ENCODE measurements at places on chromosomes 2 and 18.

- no peak for DNase-seq
These were observed 294.2 kb downstream of the CCDC85A start for GRCh38 chr2:56478027-56478426.

DNA sequence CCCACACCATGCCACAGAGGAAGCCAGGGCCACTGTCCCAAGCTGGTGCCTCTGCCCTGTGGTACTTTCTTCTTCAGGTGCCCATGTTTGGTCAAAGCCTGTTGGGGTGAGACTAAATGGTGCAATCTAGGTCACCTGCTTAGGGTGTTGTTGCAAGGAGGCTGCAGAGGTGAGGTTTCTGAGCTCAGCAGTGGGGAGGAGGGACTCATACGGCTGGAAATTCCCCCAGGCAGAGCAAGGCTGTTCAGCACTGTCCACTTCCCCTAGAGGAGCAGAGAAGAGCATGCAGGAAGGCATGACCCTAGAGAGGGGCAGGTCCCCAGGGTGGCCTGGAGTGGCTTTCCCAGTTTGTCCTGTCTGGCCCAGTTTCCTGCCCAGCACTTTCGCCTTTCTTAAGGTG is 211.0 kb downstream of the HAUS1 start:
- no peak for DNase-seq

- DNase-seq = no peak
These were observed 118.7 kb downstream of the KLHL29 start for GRCh38 chr2:23503682-23504081.

GRCh38 chr2:158015428-158016076 is 86.1 kb upstream of the UPP2 start:
- no peak for DNase-seq

- DNase-seq = no peak
These were observed 230.7 kb downstream of the ZNF516 start for GRCh38 chr18:76264198-76264875.

DNA sequence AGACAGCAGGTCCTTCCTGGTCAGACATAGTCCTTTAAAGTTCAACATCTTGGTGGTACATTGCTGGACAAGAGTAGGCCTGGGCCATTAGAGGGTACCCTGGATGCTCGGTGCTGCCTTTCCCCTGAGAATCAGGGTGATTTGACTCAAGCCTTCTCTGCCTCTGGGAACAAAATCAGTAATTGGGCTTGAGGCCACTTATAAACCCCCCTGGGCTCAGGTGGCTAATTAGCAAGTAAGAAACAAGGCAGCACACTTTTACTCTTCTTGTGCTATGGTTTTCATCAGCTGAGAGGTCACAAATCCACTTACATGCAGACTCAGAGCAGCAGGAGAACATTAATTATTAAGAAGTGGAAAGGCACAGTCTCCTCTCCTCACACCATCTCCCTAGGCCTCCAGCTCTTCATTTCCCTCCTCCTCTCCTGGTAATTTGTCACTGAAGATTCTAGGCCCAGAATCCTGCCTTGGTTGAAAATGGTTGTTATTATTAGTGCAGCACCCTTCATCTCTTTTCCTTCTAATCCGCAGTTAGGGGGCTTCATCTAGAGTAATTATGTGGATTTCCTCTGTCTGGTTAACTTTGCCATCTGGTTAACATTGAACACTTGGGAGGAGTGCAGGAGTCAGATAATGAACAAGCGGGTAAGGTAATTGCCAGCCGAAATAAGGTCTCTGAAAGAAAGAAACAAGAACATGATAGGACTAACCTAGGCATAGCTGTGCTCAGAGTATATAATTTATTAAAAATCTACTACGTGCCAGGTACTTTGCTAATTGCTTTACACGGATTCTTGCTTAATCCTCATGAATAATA is 29.7 kb upstream of the CASP10 start:
- no peak for DNase-seq

GRCh38 chr18:34880882-34881834 is 160.1 kb upstream of the MAPRE2 start:
- no peak for DNase-seq

DNA sequence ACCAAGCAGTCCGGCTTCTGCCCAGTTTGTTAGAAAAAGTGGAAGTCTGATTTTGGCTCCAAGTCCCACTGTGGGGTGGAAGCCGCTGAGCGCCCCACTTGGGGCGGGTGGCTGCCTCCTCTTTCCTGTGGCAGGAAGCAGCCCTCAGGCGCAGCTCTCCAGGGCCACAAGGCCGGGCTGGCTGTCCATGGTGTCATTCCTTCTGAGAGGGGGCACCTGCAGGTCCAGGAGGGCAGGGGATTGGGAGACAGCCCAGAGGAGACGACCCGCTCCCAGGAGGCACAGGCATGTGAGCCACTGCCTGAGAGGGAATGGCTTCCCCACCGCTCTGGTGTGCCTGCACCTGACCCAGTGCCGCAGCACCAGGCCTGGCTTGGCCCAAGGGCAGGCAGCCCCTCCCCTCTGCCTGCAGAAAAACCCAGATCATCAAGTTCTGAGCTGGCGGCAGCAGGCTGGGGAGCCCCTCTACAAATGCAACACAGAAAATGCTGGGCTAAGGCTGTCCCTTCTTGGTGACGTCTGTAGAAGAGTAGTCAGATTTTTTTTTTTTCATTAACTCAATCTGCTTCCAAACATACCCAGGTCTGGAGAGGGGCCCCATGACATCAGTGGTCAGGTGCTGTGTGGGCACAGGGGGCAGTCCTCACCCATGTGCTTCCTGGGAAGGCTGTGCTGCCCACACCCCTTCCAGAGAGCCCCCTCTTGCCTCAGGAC is 38.4 kb downstream of the HS6ST1 start:
- no peak for DNase-seq

DNA sequence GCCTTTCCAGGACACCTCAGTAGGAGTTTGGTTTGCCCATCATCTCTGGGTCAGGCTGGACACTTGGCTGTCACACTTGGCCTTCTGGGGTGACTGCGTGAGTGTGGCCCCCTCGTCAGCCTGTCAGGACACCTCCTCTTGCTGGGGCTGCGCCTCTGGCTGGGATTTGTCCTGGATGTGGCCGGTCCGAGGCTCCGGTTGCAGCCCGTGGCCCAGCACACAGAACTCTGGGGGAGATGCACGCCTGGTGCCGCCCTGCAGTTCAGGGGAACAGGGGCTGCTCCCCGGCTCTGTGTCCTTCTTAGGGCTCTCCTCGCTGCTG is 9.6 kb downstream of the PCARE start:
- DNase-seq = no peak

DNA sequence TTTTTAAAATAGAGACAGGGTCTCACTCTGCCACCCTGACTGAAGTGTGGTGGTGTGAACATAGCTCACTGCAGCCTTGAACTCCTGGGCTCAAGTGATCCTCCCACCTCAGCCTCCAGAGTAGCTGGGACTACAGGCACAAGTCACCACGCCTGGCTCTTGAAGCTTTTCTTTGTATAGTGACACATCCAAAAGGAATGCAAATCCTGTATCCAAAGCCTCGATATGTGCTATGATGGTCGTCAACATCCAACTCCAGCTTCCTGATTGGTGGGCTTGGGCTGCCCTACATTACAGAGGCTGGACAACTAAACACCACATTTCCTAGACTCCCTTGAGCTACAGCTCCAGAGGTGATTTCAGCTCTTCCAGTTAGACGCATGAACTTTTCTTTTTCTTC is 101.7 kb upstream of the PGAP1 start:
- peak; percentile 79 for DNase-seq

DNA sequence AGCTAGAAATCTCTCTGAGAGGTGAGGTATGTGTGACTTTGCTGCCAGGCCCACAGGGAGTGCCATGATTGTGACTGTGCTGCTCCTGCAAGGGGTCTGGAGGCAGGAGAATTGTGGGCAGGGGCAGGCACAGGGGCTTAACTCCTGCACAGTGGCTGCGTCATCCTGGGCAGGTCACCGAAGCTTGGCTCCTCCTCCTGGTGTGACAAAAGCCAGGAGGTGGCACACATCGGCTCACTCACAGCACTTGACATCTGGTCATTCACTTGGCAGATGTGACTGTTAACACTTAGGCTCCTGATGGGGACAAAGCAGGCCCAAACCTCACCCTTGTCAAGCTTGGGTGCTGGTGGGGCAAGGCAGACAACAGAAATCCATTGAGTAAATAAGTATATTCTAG is 36.4 kb upstream of the GLI2 start:
- no peak for DNase-seq

GRCh38 chr2:220198896-220199295 is 571.5 kb downstream of the SLC4A3 start:
- DNase-seq = peak; percentile 71

DNA sequence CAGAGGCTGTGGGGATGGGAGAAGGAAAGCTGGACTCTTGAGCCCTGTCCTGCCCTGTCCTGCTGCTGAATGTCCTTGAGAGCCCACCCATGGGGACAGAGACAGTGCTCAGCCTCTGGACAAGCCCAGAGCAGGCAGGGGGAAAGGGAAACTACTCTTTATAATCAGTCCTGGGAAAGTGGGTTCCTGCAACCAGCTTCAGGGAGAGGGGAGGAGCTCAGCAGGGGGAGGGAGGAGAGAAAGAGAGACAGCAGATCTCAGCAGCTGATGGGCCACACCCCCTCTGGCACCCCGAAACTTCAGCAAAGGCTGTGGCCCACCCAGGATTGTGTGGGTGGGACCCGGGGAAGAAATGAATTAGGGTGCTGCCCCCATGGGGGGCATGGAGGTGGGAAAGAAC is 11.6 kb downstream of the ECEL1 start:
- DNase-seq = no peak

GRCh38 chr2:200320344-200320743 is 13.9 kb downstream of the SPATS2L start:
- DNase-seq = no peak

DNA sequence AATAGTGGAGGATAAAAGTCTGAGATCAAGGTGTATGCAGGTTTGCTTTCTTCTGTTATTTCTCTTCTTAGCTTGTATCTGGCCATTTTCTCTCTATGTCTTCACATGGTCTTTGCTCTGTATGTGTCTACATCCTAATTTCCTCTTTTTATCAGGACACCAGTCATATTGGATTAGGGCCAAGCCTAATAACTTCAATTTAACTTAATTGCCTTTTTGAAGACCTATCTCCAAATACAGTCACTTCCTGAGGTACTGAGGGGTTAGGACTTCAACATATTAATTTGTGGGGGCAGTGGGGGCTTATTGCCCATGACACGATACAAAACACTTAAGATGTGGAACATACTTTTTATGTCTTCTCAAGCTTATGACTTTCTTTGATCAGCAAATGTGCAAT is 632.9 kb upstream of the CELF4 start:
- no peak for DNase-seq

DNA sequence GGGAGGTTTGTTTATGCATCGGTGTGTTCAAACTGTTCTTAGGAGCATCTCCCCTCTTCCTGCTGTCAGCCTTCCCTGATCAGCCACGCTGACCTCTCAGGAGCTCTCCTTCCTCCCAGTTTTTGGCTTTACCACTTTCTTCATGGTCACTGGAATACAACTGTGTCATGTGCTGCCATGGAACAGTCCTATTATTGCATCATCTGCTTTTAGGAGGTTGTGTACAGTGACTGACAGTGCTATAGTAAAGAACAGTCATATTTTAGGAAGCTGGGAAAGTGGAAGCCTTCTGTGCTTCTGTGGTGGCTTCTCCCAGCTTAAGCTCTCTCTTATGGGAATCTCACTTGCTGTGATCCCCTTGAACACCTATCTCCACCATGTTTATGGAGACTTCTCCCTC is 165.5 kb downstream of the TPGS2 start:
- DNase-seq = no peak

GRCh38 chr2:10439185-10439879 is 8.8 kb downstream of the ODC1 start:
- DNase-seq = no peak

DNA sequence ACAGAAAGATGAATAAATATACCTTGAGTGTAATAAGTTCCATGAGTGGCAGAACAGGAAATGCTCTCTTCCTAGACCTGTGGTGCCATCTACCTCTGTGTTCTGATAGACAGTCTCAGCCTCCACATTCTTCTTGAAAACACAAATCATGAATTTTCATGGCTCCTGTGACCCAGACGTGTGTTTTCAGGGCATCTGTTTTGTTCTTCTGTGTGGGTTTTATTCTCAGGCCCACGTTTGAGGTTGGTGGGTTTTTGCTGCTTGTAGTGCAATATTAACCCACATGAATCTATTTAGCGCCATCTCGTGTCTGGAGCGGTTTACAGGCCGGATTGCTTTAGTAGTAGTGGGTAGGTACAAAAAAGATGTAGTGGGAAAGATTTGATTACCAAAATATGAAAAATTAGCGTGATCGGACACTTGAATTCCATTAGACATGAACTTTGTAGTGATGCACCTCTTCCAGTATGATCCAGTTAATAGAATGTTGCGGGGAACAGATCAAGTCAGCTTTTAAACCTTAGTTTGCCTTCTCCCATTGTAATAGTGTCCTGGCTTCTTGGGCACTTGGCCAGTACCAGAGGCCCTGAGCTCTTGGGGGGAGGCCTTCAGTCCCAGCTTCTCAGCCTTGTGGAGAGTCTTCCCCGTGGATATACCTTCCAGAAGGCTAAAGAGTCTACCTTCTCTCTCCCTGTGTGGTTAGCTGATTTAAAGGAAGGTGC is 256.5 kb downstream of the TPGS2 start:
- DNase-seq = no peak

DNA sequence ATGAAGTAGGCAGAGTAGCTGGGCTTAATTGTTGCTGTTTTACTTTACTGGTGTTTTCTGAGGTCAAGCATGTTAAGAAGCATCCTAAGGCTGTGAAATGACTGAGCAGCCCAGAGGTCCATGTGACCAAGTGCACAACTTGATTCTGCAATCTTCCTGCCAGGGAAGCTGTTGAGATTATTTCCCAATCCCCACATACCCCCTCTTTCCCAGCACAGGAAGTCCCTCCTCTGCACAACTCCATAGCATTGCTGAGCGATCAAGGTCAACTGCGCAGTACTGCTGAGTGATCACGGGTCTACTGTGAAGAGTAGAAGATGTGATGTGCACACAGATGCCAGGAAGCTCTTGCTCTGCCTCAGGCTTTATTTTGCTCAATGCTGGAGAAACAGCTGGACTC is 105.8 kb downstream of the GALNT14 start:
- no peak for DNase-seq

DNA sequence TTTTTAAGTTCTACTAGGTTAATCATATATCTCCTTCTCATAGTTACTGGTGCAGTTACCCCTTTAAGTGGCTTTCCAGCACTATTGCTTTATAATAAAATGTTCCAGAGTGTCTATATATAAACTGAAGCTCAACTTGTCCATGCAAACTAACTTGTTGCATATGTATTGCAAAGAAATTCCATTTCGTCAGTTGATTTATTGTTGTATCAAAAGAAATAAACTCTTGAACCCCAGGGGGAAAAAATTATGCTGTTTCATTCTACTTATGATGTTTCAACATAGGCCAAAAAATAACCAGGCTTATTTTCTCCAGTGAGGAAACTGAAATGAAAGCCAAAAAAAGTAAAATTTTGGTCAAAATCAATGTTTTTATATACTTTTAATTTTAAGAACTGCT is 491.9 kb downstream of the NR4A2 start:
- DNase-seq = no peak
